Activated T-helper 1 cell treated with anti-CD3 and anti-CD28 coated beads, Interleukin-12 subunit alpha, Interleukin-12 subunit beta, Interleukin-2, Interleukin-4 antibody, amounts not matched to agents 30 ng/mL and 10 ng/mL and 1 ng/mL, durations not matched to agents 14 hours and 24 hours and 36 hours (primary cell): ENCODE measurements at places on chromosomes 3 and 15. TPM values are rescaled to one million over a fixed set of nuclear protein-coding genes. Genes with fewer than 3 reads are reported as not detected.

The LEKR1 gene
- 0.57 TPM in 1 of 2 replicates, not detected in the other for total RNA-seq

The SIDT1 gene
- 11.3 and 12.2 TPM in 2 replicates for total RNA-seq

The RFTN1 gene
- total RNA-seq, result 97.6 and 97.8 TPM in 2 replicates

The PIERCE2 gene
- not detected in 2 replicates for total RNA-seq

The PLCH1 gene
- total RNA-seq, result 0.10 and 0.16 TPM in 2 replicates

The ETFA gene
- 129 and 133 TPM in 2 replicates for total RNA-seq

DNA sequence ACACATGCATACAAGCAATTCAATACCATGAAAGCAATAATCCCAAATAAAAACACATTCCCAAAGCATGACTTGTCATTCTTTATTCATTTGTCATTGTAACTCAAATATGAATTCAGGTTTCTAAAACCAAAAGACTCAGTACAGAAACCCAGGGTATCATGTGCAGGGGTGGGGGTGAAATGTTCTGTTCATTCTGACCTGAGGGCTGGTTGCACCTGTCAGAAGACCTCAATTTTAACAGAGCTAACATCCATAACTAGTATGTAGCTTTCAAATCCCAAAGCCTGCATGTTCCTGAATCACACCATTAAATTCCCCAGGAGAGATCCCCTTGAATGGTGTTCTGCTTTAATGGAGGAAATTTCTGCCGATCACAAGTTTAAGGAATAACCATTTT lies 738.7 kb downstream of the MCTP2 start:
- no peaks in the 10 kb centered on the region for H3K27me3 ChIP-seq
- DNase-seq, result no peak
- H3K36me3 ChIP-seq, result no peaks in the 10 kb centered on the region
- H3K4me1 ChIP-seq, result no peaks in the 10 kb centered on the region

DNA sequence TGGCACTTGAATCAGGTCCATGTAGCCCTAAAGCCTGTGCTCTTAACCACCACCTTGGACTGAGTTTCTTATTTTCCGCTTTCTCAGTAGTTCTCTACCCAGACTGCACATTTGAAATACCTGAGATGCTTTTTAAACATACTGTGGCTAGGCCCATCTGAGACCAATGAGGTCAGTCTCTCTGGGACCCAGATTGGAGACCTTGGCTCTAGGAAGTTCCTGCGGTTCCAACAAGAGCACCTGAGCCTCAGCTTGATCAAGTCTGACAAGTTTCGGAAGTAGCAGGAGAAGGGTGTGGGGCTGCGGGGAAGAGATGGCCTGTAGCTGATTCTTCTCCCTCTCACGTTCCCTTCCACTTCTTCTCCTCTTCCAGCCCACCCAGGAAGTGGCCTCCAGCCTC lies 11.5 kb upstream of the TSEN2 start:
- peaks cover 11% of the 10 kb centered on the region for H3K4me1 ChIP-seq
- DNase-seq, result no peak
- no peaks in the 10 kb centered on the region for H3K36me3 ChIP-seq
- no peak overlapping the region for H3K27ac ChIP-seq

DNA sequence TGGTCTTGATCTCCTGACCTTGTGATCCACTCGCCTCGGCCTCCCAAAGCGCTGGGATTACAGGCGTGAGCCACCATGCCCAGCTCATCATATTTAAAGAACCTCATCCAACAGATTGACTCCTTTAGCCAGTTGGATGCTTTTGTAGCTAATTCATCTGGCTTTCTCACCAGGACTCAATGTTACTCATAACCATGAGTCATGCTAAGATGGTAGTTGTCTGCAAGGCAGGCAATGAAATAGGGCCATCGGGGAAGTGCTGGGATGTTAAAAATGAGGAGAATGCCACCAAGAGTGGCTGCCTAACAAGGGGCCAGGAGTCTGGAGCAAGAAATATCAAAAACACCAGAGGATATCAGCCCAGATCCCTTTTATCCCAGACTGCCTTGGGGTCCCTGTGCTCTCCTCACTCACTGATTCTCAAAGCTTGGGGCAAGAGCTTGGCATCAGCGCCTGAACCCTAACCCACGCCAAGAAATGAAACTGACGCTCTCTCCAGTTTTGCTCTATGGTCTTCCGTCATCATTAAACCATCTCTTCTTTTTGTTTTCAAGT lies 7.4 kb upstream of the PCOLCE2 start:
- no peak for DNase-seq
- no peaks in the 10 kb centered on the region for H3K36me3 ChIP-seq
- no peak overlapping the region for H3K4me3 ChIP-seq
- H3K27ac ChIP-seq, result no peak overlapping the region
- H3K27me3 ChIP-seq, result peaks cover 18% of the 10 kb centered on the region

The LNP1 gene
- 2.4 and 2.6 TPM in 2 replicates for total RNA-seq

DNA sequence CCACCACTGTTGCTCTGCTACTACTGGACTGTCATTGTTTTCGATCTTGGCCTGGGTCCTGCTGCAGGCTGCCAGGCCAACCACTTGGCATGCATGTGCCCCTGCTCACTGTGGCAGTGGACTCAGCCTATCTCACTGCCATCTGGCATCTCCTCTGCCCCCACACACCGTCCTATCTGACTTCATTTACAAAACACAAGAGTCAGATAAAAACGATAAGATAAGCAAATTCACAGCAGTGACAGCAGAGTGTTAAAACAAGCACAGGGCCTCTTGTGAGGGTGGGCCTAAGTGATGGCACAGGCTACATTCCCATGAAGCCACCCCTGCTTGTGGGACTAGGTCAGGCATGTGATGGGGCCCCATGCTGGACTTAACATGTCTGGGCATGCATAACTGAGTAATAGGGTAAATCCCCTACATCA lies 68.1 kb downstream of the CRYGS start:
- no peak for DNase-seq
- peaks cover 3% of the 10 kb centered on the region for H3K27me3 ChIP-seq

GRCh38 chr15:88736204-88736603 lies 67.0 kb upstream of the ACAN start:
- H3K36me3 ChIP-seq, result no peaks in the 10 kb centered on the region
- DNase-seq, result no peak
- H3K4me3 ChIP-seq, result no peak overlapping the region

DNA sequence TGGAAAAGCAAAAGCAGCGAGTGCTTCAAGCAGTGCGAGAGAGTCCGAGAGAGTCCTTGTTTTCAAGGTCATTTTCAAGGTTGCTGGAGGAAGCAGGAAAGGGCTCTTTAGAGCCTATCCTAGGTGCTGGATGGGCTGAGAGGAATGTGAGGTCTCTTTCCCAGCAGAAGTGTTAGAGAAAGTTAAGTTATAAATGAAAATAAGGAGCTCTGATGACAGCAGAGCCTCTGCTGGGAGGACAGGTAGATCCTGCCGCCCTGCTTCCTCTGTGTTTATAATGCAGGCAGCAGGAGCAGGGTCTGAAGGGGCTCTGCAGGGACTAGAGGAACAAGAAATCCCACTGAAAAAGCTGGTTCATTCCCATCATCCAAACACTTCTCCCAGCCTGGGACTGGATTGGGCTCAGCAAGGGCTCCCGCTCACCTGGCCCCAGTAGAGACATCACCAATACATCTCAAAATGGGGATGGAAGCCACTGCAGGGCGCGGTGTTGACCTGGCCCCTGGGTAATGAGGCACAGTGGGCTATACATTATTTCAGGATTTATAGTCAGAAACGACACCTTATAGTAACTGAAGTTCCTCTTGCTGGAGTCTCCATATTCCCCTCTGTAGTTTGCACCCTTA lies 41.5 kb upstream of the RAB6B start:
- no peak for DNase-seq
- H3K4me1 ChIP-seq, result peaks cover under 1% of the 10 kb centered on the region
- H3K27me3 ChIP-seq, result peaks cover 4% of the 10 kb centered on the region
- no peak overlapping the region for H3K27ac ChIP-seq

The NDUFAF3 gene
- total RNA-seq, result 126 and 129 TPM in 2 replicates

The CCR9 gene
- not detected in 2 replicates for total RNA-seq

DNA sequence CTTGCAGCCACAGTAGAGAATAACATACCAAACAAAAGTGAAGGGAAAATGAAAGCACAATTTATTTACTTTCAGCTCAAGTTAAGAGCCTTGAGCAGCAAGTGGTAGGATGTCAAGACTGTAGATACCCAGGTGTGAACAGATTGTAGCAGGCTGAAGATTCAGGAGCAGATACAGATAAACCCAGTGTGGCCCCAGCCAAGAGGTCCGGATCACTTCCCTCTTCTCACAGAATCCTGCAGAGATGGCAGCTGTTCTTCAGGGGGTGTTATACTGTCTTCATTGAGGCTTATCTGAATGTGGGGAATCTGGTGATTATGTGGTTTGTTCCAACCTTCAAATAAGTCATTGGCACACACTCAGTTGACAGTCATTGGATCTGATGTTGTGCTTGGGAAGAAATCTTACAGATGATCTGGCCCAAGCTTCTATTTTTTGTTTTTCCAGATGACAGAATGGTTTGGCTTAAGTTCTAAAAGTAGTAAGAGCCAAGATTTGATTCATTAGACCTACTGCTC lies 2.2 kb downstream of the STARD9 start:
- H3K36me3 ChIP-seq, result peaks cover 7% of the 10 kb centered on the region
- peaks cover 25% of the 10 kb centered on the region for H3K27me3 ChIP-seq
- DNase-seq, result no peak
- peak overlapping the region; percentile 16 for H3K4me3 ChIP-seq

DNA sequence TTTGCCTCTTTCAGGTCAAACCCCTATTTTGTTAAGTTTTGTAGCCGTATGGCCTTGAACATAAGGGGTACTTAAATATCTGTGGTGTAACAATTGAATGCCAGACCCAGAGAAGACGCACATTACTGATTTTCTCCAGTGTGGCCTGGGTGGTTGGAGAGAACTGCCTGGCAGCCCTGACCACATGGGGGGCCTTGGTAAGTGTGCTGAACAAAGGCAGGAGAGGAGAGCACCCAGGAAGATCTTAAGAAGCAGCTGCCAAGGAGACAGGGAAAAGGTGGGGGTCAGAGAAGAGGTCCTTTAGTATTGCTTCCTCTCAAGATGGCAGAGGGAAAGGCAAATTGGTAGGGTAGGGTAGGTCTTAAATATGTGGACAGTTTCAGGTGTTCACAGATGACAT lies 35.7 kb downstream of the TRANK1 start:
- no peak for DNase-seq
- peak overlapping the region; percentile 52 for H3K27ac ChIP-seq
- H3K4me3 ChIP-seq, result peak overlapping the region; percentile 87
- no peaks in the 10 kb centered on the region for H3K27me3 ChIP-seq
- H3K36me3 ChIP-seq, result peaks cover 2% of the 10 kb centered on the region

DNA sequence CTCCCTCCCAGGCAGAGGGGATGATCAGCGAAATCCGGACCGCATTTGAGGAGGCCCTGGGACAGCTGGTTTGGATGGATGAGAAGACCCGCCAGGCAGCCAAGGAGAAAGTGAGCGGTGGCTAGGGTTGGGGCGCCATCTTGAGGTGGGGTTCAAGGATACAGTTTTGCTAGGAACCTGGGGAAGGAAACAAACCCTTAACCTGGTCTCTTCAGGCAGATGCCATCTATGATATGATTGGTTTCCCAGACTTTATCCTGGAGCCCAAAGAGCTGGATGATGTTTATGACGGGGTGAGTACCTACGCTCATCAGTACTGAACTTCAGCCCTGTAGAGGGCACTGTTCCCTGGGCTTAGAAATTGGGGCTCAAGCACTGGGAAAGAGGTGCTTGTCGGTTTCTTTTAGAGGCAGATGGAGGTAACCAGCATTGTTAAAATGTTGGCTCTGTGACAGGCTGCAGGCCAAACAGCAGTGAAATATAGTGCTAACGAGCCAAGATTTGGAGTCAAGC lies 9.6 kb upstream of the PSMD2 start:
- no peaks in the 10 kb centered on the region for H3K36me3 ChIP-seq
- DNase-seq, result peak; percentile 46
- no peak overlapping the region for H3K27ac ChIP-seq
- no peak overlapping the region for H3K4me3 ChIP-seq
- H3K27me3 ChIP-seq, result peaks cover 10% of the 10 kb centered on the region

DNA sequence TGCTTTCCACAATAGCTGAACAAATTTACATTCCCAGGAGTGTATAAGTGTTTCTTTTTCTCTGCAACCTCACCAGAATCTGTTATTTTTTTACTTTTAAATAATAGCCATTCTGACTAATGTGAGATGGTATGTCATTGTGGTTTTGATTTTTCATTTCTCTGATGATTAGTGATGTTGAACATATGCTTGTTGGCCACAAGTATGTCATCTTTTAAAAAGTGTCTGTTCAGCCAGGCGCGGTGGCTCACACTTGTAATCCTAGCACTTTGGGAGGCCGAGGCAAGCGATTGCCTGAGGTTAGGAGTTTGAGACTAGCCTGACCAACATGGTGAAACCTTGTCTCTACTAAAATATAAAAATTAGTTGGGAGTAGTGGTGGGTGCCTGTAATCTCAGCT lies 619.3 kb downstream of the SI start:
- H3K4me3 ChIP-seq, result no peak overlapping the region
- no peak for DNase-seq
- H3K36me3 ChIP-seq, result no peaks in the 10 kb centered on the region
- H3K4me1 ChIP-seq, result no peaks in the 10 kb centered on the region
- no peak overlapping the region for H3K27ac ChIP-seq

The APBA2 gene
- total RNA-seq, result 0.80 and 0.86 TPM in 2 replicates

The C3orf20 gene
- total RNA-seq, result 0.26 and 0.32 TPM in 2 replicates

The REC114 gene
- not detected in 2 replicates for total RNA-seq

The SLC35G2 gene
- 2.6 and 3.0 TPM in 2 replicates for total RNA-seq

DNA sequence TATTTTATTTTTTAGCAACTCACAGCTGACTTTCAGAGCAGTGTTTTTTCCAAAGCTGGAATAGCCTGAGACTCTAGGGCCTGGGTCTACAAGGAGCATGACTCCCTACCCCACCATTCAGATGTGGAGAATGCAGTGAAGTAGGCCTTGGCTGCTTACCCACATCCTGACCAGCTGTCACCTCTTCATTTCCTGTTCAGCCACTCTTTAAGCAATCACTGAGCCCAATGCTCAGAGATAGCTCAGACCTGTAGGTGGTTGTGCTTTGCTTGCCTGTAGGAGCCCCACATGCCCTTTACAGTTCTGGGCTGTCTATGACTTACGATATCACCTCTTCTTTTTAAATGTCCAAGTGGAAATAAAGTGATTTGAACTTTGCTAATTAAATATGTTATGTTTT lies 148.1 kb downstream of the NEK11 start:
- peak; percentile 29 for DNase-seq
- H3K4me3 ChIP-seq, result no peak overlapping the region
- H3K27me3 ChIP-seq, result peaks cover 2% of the 10 kb centered on the region
- peaks cover 8% of the 10 kb centered on the region for H3K4me1 ChIP-seq
- no peaks in the 10 kb centered on the region for H3K36me3 ChIP-seq

The NRG4 gene
- not detected in 2 replicates for total RNA-seq

The SI gene
- total RNA-seq, result not detected in 2 replicates

DNA sequence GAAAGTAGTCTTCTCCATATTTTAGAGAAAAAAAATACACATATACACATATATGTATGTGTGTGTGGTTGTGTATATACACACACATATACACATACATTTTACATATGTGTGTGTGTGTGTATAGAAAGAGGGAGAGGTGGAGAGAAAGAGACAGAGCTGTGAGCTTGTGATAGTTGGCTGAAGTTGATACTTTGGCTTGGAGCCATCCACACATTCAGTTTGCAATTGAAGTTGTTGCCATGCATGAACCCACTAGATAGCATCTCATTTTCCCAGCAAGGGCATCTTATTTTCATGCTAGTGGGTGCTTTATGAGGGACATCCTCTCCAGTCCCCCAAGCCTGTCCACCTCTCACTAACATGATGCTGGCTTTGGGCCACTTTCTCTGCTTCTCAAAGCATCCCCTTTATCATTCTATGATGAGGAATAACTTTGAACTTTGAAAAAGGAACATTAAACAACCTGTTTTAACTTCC lies 228.6 kb downstream of the ZNF621 start:
- no peaks in the 10 kb centered on the region for H3K4me1 ChIP-seq
- no peaks in the 10 kb centered on the region for H3K36me3 ChIP-seq
- no peak overlapping the region for H3K27ac ChIP-seq
- H3K27me3 ChIP-seq, result peaks cover 1% of the 10 kb centered on the region

The EIF4E3 gene
- 20.6 and 21.8 TPM in 2 replicates for total RNA-seq
